ENCODE measurements at places on chromosomes 1 and 21. TPM values are rescaled to one million over a fixed set of nuclear protein-coding genes. Genes with fewer than 3 reads are reported as not detected.

Gene SPATA1
- 0.81 TPM for polyA plus RNA-seq

Gene CFAP74
- polyA plus RNA-seq = not detected

Gene GPR153
- polyA plus RNA-seq = 6.1 TPM

Gene AADACL3
- polyA plus RNA-seq = not detected

Gene ADAMTS5
- 4.1 TPM for polyA plus RNA-seq

Gene HES3
- polyA plus RNA-seq = not detected

Gene IL10
- not detected for polyA plus RNA-seq

Gene B4GALT2
- polyA plus RNA-seq = 39.0 TPM

Gene TINAGL1
- polyA plus RNA-seq = 0.36 TPM

Gene CHODL
- polyA plus RNA-seq = 0.05 TPM

Gene LCA5L
- polyA plus RNA-seq = 1.1 TPM

Gene RGS8
- not detected for polyA plus RNA-seq

Gene PRR9
- polyA plus RNA-seq = not detected

Gene TSTD1
- not detected for polyA plus RNA-seq

Gene TMEM269
- polyA plus RNA-seq = not detected

Gene SIK1
- 1.3 TPM for polyA plus RNA-seq

Gene KDM5B
- 62.7 TPM for polyA plus RNA-seq

Gene WDR64
- not detected for polyA plus RNA-seq

Gene PDIK1L
- polyA plus RNA-seq = 3.0 TPM

Gene OR2L5
- polyA plus RNA-seq = not detected

Gene GNPAT
- 56.1 TPM for polyA plus RNA-seq

Gene PLA2G2D
- not detected for polyA plus RNA-seq

Gene ANKRD65
- 0.24 TPM for polyA plus RNA-seq

Gene PLPPR4
- polyA plus RNA-seq = 4.5 TPM

Gene KLHDC7A
- not detected for polyA plus RNA-seq

Gene CFH
- polyA plus RNA-seq = 37.8 TPM

Gene SERTAD4
- polyA plus RNA-seq = 1.8 TPM

Gene LCE2A
- not detected for polyA plus RNA-seq

Gene VWA5B1
- not detected for polyA plus RNA-seq

Gene MDM4
- 21.4 TPM for polyA plus RNA-seq

Gene DRAXIN
- 0.04 TPM for polyA plus RNA-seq

Gene AQP10
- polyA plus RNA-seq = not detected

Gene DPYD
- polyA plus RNA-seq = 21.4 TPM

Gene TFF1
- polyA plus RNA-seq = not detected

Gene ATF3
- 5.5 TPM for polyA plus RNA-seq

Gene AMY1A
- polyA plus RNA-seq = not detected

Gene FAAH
- 0.06 TPM for polyA plus RNA-seq

Gene CTSK
- polyA plus RNA-seq = 65.4 TPM

Gene TRPM2
- polyA plus RNA-seq = not detected
